Stimulated activated CD8-positive, alpha-beta memory T cell treated with anti-CD3 and anti-CD28 coated beads, Interleukin-4, amount 100 ng/mL, for 1 hour (primary cell): ENCODE measurements at places on chromosomes 1 and 21.
A peak's percentile ranks its signal among the peaks of the same experiment; 100 is the strongest.

- DNase-seq = no peak
Observed at GRCh38 chr1:90358448-90358847, 358.7 kb downstream of the BARHL2 start.

GRCh38 chr1:220380885-220381284 is 108.6 kb upstream of the RAB3GAP2 start:
- no peak for DNase-seq

DNA sequence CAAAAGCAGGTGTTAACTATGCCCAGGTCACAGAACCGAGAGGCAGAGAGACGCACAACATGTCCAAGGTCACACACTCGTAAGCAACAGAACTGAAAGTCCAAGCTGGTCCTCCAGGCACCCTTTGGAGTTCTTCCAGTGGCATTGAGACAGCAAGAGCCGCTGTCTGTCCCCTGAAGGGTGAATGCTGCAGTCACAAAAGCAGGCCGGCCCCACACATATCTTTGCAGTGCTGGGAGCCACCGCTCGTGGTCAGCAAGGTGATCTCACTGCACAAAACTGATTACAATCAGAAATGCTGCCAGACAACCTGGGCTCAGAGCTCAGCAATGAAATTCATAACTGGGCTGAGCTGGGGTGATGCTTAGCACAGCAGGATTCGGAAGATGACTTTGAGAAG is 47.4 kb upstream of the RAB4A start:
- DNase-seq = no peak

- no peak for DNase-seq
Observed at GRCh38 chr21:17802572-17802971, 16.6 kb downstream of the C21orf91 start.

DNA sequence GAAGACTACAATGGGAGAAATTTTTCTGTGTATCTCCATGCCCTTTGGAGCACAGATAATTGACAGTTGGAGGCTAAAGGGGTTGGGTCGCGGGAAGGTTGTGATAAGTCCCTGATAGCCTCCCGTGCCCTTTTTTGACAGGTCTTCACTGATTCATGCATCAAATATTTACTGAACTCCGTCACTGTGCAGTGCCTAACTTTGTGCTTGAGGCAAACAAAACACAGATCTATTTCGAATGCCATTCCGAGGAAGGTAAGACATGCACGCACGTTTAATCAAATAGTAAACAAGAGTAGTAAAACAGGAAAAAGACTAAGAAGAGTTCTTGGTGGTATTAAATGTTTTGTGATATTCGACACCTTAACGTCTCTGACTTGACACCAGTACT is 494 bp upstream of the PIP5K1A start:
- no peak for DNase-seq

GRCh38 chr21:38787461-38788274 is 18.1 kb upstream of the ETS2 start:
- no peak for DNase-seq

GRCh38 chr1:158203693-158204457 is 23.2 kb downstream of the CD1D start:
- DNase-seq = no peak

DNA sequence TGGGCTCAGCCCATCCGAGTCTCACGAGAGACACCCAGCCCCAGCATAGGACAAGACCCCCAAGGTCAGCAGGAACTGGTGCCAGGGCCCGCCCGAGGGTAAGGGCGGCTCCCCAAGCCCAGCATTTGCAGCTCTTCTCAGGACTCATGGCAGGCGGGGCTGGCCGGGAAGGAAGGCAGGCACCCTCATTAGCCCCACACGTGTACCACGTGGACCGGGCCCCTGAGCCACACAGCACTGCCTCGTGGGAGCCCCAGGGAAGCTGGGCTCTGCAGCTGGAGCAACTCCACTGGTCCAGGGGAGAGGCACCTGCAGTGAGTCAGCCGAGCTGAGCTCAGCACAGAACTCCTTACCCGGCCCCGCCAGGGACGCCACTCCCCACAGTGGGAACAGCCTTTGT is 97.7 kb upstream of the IFFO2 start:
- DNase-seq = no peak

DNA sequence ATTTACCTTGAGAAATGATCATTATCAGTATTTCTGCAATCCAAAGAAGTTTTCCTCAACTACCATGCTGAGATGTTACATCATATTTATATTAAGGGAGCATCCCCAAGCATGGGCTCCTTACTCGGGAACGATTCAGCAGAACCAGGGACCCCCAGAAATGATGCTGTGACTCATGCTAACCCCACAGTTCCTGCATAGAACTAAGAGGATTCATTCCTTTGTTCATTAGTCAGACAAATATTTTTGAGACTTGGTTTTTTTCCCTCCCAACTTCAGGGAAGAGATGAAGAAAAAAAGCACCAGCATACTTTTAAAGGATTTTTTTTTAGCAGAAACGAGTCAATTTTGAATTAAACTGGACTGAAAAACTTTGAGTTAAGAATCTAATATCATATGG is 49.2 kb upstream of the COL24A1 start:
- DNase-seq = no peak

GRCh38 chr1:21650400-21650799 is 18.8 kb downstream of the RAP1GAP start:
- no peak for DNase-seq

GRCh38 chr1:39440856-39441255 is 50.6 kb upstream of the BMP8A start:
- DNase-seq = no peak

GRCh38 chr1:53982034-53982762 is 35.8 kb downstream of the LDLRAD1 start:
- DNase-seq = no peak

DNA sequence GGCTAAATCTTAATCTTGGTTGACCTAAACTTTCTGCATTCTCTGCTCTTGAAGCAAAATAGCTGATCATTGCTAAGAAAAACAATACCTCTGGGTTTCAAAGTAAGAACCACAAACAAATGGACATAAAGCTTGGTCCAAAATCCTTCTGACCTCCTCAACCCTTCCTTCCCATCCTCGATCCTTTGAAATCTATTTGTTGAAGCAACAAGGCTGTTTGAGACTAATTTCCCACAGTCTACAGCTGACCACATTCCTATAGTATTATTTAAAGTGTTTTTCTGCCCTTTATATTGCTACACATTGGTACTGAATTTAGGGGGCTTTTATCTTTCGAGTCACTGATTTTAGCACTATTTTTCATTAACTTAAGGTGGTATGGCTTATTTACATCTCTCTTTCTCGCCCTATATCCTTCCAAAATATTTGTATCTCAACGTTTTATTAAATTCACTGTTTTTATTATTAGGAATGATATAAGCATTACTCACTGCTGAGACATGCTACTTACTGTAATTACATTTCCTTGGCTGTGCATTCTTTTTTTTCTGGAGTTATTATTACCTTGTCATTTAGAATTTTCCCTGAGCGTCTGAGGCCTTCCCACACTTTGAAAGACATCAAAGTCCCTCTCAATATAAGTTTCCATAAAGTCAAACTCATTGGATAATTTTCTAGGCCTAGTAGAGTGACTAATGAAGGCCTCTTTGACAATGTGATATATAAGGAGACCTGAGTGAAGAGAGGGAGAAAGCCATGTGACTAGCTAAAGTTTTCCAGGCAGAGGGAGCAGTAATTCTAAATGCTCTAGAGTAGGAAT is 73.9 kb downstream of the RAB3GAP2 start:
- DNase-seq = no peak

GRCh38 chr1:68339505-68339904 is 107.2 kb upstream of the WLS start:
- no peak for DNase-seq

DNA sequence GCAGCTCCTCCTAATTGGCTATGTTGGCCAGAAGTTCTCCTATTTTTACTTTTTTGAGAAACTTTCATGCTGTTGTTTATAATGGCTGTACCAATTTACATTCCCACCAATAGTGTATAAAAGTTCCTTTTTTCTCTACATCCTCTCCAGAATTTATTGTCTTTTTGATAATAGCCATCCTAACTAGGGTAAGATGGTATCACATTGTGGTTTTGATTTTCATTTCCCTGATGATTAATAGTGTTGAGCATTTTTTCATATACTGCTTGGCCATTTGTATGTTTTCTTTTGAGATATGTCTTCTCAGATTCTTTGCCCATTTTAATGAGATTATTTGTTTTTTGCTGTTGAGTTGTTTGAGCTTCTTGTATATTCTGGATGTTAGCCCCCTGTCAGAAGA is 46.8 kb downstream of the NTMT2 start:
- DNase-seq = no peak

- no peak for DNase-seq
Observed at GRCh38 chr1:162218546-162218945, 149.1 kb downstream of the NOS1AP start.

DNA sequence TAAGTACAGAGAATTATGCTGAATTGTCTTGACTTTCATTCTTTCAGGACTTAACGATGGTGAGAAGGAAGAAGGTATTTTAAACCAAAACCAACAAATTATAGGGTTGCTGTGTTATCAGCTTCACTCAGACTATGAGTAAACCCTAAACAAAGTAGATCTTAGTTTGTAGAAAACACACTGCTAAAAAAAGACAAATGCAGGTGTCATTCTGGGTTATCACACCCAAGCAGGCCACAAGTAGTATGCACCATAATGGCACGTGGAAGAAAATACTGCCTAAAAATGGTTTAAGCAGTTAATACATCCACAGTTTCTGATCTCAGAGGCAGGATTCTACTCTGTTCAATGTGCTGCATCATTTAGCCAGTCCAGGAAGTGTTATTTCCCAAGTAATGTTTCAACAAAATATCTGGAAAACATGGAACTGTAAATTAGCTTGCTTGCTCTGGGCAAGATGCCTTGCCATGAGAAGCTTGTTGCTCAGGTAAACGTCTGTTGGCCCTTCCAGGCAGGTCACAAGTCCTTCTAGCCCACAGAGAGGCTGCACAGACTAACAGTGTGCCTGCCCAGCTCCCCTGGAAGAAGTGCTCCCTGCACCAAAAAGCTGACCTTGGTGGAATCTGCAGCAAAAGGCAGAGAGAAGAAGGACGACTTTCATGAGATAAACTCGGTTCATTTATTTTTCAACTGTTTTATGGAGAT is 4.1 kb downstream of the DIPK1A start:
- no peak for DNase-seq

GRCh38 chr1:112513112-112513870 is 4.5 kb downstream of the WNT2B start:
- DNase-seq = no peak

GRCh38 chr1:10074059-10074851 is 41.5 kb downstream of the UBE4B start:
- peak; percentile 21 for DNase-seq

- no peak for DNase-seq
Observed at GRCh38 chr1:202281316-202282024, 60.3 kb downstream of the UBE2T start.

- DNase-seq = no peak
Observed at GRCh38 chr21:26918323-26919079, 48.4 kb downstream of the ADAMTS5 start.

DNA sequence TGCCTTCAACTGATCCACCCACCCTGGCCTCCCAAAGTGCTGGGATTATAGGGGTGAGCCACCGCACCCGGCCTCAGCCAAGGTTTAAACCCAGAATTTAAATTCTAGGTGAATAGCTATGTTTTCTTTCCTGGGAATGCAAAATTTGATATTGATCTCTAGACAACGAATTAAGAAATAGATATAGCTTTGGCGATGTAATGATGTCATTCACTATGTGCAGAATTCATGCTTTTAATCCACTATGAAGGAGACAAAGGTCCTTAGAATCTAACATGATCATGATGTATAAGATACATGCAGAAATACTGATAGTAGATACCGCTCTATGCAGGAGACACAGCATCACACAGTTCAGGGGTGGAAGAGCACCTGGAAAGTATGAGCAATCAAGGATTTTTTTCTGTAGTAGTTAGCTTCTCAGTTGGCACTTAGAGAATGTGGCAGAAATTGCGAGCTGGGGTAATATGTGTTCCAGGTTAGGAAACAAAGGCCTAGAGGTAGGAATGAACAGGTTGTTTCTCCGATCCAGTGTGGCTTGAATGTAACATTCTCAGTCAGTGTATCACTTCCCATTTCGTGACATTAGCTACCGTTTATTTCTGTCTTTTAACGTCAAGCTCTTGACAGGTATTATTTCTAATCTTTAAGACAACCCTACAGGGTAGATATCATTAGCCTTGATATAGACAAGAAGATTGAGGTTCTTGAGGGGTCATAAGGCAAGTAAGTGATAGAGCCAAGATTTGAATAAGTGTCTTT is 3.0 kb upstream of the CEP350 start:
- DNase-seq = no peak

GRCh38 chr1:22754824-22755223 is 44.2 kb downstream of the EPHB2 start:
- no peak for DNase-seq
